ENCODE measurements at places on chromosomes 3 and 15.

- no peak for DNase-seq
Observed at GRCh38 chr15:38941399-38941953, 376.9 kb upstream of the RASGRP1 start.

DNA sequence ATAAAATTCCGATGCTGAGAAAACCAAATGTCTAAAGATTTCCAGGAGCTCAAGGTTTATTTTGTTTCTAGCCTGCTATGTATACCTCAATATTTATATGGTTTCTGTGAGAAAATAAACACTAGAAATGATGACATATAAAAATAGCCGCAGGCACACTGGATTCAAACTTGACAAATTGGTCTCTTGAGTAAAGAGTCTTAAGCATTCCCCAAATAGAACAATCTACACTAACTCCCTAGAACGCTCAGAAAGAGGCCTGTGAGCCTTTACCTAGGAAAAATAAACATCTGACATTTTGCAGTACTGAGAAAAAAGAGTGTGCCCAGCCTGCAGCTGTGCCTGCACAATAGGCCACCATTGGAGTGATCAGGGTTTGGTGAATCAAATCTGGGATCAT, 75.2 kb downstream of the NEK10 start:
- DNase-seq = no peak

DNA sequence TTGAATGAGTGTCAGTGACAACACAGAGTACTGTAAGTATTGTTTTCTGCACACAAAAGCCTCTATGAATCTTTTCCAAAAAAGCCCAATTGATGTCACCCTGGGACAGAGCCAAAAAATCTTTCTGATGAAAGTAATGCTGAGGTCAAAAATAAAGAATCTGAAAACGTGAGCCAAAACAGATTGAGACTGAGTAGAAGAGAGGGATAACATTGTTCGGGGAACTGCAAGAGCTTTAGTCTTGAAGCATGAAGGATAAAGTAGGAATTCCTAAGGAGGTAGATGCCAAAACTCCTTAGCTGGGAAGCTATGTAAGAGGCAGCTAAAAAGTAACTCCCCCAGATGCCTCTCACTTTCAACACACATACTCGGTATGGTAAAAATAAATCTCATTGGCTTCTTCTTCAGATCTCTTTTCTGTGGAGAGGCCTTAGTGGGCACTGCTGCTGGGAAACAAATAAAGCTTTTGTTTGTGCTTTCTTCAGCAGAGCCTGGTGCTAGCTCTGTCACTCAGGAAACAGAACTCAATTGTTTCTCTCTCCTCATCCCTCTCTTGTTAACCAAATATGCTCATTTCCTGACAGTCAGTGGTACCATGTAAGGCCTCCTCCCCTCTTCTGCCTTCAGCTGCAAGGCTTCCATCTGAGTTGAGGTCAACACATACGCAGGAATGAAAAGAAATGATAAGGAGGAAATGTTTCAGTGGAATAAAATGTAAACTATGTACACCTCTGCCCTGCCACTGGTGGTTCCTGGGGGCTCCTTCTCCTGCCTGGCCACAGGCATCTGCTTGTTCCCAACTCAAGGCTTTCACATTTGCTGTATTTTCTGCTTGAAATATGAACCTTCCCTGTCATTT, 58.1 kb downstream of the CD200 start:
- no peak for DNase-seq

DNA sequence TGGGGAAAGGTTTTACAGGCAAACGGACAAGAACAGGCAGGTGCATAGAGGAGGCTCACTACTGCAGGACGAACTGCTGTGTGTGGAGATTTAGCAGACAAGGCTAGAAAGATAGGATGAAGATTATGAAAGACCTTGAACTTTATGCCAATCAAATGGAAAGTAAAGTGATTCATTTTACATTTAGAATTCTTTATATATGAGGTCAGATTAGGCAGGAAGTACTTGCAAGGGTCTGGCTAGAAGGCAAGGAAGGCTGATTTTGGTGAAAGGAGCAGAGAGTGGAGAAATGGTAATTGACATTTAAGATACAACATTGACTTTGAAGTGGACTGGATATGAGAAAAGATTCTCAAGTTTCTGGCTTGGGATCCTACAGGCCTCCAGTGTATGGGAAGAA, 33.6 kb downstream of the PLSCR4 start:
- no peak for DNase-seq

- no peak for DNase-seq
Observed at GRCh38 chr15:28899061-28899738, 13.4 kb downstream of the APBA2 start.

- DNase-seq = no peak
Observed at GRCh38 chr3:185998136-185998535, 60.3 kb upstream of the TRA2B start.

- DNase-seq = no peak
Observed at GRCh38 chr15:59644756-59645155, 12.6 kb downstream of the GTF2A2 start.

DNA sequence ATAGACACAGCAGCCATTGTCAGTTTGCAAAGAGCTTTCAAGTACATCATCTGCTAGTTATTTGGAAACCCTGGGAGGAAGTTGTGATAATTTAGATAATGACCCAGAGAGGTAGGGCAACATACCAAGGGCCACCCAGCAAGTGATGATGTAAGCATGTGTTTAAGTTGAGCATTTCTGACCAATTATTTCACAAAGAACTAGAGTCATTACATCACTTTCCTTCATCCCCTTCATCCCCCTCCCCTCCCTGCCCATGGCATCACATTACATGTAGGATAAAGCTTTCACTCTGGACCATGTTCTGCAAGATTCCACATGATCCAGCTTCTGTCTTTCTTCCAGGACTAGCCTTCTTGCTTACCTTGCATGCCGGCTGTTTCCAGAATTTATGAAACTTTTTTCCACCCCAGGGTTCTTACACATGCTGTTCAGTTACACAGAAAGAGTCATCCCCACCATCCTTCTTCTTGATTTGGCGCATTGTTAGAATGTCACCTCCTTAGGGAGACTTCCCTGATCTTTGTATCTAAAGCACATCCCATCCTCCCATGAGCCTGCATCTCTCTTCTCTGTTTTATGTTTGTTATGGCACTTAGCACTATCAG, 71.3 kb downstream of the PTPRG start:
- no peak for DNase-seq

DNA sequence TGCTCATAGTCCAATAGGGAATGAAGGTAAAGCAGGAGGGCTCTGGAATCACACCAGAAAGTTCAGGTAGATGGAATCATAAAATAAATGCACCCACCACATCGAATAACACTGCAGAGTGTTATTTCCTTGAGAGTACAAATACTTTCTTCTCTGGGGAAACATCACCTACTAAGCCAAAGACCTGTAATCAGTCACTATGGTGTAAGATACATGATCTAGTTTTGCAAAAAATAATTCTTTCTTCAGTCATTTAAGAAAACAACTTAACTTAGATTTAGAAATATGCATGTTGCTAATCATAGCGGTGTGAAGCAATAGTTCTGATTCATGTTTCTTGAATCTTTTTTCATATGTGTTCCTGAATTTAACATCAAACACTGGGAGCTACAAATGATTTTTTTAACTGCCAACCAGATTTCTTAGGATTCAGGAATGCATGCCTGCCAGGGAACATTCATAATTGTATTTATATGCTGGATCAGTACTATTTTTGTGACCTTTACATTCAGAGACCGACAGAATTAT, 40.2 kb upstream of the MEIS2 start:
- no peak for DNase-seq

DNA sequence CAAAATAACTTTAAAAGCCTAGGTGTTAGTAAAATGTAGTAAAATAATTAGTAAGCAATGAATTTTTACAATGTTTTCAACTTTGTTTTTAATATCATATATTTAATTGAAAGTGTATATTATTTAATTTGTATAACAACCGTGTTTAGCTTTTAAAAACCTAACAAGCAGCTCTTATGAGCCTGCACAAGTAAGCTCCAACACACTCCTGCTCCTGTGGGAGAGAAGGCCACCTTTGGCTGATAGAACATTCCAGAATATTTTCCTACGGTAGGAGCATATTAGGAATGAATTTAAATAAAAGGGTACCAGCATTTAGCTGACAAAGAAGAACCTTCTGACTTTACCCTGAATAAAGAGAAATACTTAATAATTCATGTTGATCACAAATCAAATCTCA, 40.3 kb upstream of the TM4SF1 start:
- DNase-seq = no peak

All from body of pancreas (tissue), 4 donors.